ENCODE measurements at places on chromosomes 13 and 19. TPM values are rescaled to one million over a fixed set of nuclear protein-coding genes. Genes with fewer than 3 reads are reported as not detected.

GRCh38 chr13:73556902-73557301, 498.1 kb downstream of the KLF5 start:
- no peaks in the 10 kb centered on the region for H3K4me1 ChIP-seq
- H3K4me3 ChIP-seq: no peak overlapping the region
- no peaks in the 10 kb centered on the region for H3K36me3 ChIP-seq
- DNase-seq: no peak

DNA sequence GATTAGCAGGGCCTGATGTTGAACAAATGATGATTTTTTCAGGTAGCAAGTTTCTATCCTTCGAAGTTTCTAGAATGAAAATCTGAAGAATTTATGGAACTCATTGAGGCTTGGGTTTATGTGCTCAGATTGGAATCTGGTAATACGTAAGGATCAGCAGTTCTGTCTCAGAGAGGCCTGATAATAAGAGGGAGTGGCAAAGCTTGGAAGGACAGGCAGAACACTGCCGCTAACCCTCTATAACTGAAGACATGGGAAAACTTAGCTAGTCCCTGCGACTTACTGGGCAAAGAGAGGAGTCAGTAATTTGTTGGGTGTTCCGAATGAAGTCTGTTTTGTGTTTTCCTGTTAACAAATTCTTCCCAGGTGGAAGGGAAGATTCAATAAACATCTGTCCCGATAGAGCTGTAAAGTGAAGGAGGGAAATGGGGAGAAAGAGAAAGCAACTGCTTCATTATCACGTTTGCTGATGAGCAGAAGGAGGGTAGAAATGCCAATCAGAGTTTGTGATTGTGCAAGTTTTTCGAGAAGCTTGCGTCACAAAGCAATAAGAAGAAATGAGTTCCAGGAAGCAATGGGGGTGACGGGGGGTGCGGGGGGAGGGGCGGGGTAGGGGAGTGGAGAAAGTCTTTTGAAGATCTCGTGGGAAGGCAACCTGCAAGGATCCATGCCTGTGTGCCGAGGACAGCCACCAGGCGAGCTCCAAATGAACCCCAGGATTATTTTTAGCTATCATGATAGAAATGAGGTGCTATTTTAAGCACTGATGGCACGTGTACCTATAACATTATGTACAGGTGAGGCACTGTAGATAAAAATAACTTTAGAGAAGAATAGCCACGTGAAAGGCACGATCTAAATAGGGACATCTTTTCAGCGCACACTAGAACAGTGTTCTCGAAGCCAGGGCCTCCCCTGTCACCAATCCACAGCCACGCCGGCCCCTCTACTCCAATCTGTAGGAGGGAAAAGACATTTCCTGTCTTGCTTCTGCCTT, 224.1 kb downstream of the FGF9 start:
- H3K27ac ChIP-seq: no peak overlapping the region
- no peaks in the 10 kb centered on the region for H3K4me1 ChIP-seq
- DNase-seq: no peak
- no peaks in the 10 kb centered on the region for H3K27me3 ChIP-seq
- H3K36me3 ChIP-seq: no peaks in the 10 kb centered on the region

GRCh38 chr13:52187029-52187423, 27.6 kb upstream of the NEK3 start:
- H3K36me3 ChIP-seq: peaks cover 15% of the 10 kb centered on the region
- no peak for DNase-seq
- no peak overlapping the region for H3K27ac ChIP-seq
- H3K4me1 ChIP-seq: 0 out of 2 replicates have a peak, but pooled peaks cover 2% of the 10 kb centered on the region

- no peak overlapping the region for H3K27ac ChIP-seq
- H3K4me1 ChIP-seq: no peaks in the 10 kb centered on the region
- no peak overlapping the region for H3K4me3 ChIP-seq
- DNase-seq: no peak
- H3K27me3 ChIP-seq: no peaks in the 10 kb centered on the region
- H3K36me3 ChIP-seq: peaks cover 35% of the 10 kb centered on the region
These were observed 16.3 kb downstream of the ZNF823 start for GRCh38 chr19:11722414-11722813.

- DNase-seq: no peak
- H3K36me3 ChIP-seq: no peaks in the 10 kb centered on the region
- H3K27me3 ChIP-seq: peaks cover 42% of the 10 kb centered on the region
- H3K4me1 ChIP-seq: no peaks in the 10 kb centered on the region
These were observed 64.0 kb downstream of the ANKRD10 start for GRCh38 chr13:110850840-110851239.

ERICH4 gene
- not detected for total RNA-seq

ZNF468 gene
- 20.1 TPM for total RNA-seq

SIGLEC11 gene
- not detected for total RNA-seq

All from IMR-90 (cell line).